ENCODE measurements at places on chromosomes 1 and 21. TPM values are rescaled to one million over a fixed set of nuclear protein-coding genes. Genes with fewer than 3 reads are reported as not detected.
A peak's percentile ranks its signal among the peaks of the same experiment; 100 is the strongest.

DNA sequence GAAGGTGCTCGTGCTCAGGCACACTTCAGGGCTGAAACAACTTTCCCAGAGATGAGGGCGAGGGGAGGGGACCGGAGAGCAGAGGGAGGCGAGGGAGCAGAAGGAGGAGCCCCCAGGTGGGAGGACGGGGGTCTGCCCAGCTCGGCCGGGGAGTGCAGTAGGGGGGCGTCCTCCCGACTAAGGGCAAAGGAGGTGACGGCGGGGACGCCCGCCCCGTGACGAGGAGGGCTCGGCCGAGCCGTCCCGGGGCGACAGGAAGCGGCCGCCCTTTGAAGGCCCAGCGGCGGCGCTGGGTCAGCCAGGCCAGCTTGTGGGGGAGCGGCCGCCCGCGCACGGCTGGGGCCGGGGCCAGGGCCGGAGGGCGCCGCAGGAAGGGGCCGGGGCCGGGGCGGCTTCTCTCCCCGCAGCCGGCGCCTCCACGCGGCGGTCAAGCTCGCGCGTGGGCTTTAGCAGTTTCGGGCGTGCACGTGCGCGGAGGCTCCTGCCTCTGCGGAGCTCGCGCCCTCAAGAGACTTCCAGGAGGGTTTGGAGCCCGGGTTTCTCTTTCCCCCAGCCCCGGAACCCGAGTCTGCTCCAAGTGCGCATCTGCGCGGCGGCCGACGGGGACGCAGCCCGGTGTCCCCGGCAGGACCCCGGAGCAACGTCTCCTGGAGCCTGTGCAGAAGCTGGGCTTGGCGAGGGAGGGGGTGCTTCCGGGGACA lies 100.8 kb upstream of the SLC45A1 start:
- peak; percentile 24 for DNase-seq

GRCh38 chr1:207284209-207284897 lies 37.1 kb upstream of the CD55 start:
- DNase-seq = no peak

DNA sequence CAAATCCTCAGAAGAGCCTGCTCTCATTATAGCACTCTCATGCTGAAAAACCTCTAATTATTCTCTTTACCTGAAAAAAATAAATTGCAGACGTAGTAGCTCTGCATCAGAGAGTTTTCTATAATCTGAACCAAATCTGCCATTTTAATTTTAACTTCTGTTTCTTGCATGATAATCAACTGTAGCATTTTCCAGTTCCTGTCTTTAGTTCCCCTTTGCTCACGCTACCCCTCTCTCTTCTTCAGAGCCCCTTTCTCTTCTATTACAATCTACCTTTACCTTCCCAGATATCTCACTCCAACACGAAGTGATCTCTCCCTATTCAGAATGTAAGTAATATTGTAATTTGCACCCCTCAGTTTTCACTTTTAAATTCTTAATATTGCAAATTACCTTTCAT lies 31.4 kb downstream of the FMO1 start:
- no peak for DNase-seq

GRCh38 chr1:59691261-59691660 lies 123.5 kb upstream of the HOOK1 start:
- DNase-seq = no peak

- DNase-seq = no peak
These were observed 157.8 kb downstream of the KCNT2 start for GRCh38 chr1:196450143-196451095.

DNA sequence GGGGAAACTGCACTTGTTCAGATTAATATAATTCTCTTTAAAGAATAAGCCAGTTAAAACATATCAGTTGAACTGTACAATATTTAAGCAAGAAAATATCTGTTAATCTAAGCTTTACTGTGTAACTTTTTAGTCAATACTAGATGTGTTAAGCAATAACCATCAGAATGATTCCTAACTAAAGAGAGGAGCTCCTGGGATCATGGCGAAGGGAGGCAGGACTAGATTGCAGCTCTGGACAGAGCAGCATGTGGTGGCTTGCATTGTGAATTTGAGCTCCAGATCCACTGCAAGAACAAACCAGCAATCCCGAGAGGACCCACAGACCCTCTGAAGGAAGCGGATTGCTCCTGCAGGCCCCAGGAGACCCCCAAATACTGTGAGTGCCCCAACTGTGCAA lies 21.9 kb downstream of the LYST start:
- no peak for DNase-seq

FTCD gene
- total RNA-seq = 0.41 TPM

IL12RB2 gene
- 7.3 TPM for total RNA-seq

LYPLAL1 gene
- 42.4 TPM for total RNA-seq

RAB7B gene
- total RNA-seq = under 0.01 TPM

PLA2G2C gene
- not detected for total RNA-seq

CFHR4 gene
- total RNA-seq = 0.41 TPM

OR6N1 gene
- not detected for total RNA-seq

Measured in frontal cortex (tissue), 4 donors.